ENCODE measurements at places on chromosomes 13 and 19.

DNA sequence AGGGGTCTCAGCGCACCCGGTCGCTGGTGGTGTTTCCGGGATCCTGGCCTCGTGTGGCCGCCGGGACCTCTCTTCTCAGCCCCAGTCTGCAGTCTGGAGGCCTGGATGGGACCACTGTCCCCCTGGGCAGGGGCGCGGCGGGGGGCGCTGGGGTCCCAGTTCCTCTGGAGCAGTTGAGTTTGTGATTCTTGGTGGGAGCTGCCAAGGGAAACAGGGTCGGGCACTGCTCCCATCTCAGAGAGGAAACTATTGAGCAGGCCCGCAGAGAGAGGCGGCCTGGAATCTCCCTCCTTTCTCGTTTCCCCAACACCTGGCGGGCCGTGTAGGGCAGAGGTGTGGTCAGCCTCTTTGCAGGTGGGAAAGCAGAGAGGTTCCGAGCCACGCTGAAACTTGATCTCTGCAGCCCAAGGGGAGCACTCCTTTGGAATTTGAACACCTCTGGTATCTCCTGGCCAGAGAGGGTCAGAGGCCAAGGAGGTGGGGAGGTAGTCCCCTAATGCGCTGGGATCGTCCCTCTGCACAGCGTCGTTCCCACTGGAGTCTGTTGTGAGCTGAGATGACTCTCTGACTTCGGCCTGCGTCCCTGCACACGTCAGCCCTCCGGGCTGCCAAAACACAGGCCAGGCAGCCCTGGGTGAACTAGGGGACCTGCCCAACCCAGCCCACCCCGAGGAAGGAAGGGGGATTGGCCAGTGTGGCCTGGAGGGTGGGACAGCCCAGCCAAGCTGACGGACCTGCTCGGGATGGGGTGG, 741 bp downstream of the PLEKHF1 start:
- no peak for DNase-seq

GRCh38 chr19:52140032-52140710, 433 bp upstream of the ZNF616 start:
- no peak for DNase-seq

GRCh38 chr19:41861846-41862245, 1.8 kb downstream of the RPS19 start:
- DNase-seq = no peak

- DNase-seq = peak; percentile 85
Measured at GRCh38 chr13:52459668-52460067, 4.4 kb downstream of the CKAP2 start.

DNA sequence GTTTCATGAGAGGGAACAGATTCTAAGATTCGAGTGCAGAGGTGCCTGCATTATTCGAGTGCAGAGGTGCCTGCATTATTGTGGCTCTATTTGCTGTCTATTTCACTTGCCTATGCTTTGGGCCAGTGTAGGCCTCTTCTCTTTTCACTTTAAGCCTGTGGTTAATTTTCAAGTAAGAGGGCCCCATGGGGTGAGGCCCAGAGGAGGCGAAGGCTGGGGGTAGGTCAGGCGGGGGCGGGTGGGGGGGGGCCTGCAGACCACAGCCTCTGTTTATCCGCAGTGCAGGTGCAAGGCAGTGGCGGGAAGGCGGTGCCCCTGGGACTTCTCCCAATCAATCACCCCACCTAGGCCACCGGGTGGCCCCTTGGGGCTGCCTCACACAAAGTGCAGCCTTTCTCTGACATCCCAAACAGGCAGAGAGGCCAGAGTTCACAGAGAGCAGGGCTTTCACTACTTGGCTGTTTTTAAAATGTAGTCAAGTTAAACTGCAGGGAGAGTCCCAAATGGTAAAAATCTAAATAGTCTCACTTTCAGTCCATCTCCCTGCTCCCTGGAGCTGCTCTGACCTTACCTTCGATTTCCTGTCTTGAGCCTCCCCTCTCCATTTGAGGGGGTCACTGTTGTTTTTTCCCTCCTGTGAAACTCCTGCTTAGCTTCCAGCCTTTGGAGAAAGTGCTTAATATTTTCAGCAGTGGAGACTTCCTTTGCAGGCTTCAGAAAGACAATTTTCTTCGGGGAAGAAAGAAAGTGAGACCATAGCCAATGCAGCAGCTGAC, 249.0 kb downstream of the DLEU7 start:
- DNase-seq = no peak

- DNase-seq = no peak
Measured at GRCh38 chr19:5977222-5977784, 637 bp downstream of the RANBP3 start.

DNA sequence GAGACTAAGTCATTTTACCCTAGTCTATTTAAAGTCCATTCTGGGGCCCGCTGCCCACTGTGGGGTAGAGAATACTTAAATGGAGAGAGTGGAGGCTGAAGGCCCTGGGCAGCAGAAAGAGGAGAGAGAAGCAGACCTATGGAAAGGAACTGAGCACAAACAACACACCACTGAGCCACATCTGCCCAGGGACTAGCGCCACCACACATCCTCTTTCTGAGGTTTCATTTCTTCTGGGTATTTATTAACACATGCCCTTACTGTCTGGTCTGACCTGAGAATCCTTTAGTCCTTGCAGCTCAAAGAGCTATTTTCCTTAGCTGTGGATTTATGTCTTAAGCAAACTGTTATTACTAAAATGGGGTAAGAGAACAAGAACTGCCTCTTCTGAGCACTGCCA, 154.0 kb downstream of the NALCN start:
- DNase-seq = no peak

DNA sequence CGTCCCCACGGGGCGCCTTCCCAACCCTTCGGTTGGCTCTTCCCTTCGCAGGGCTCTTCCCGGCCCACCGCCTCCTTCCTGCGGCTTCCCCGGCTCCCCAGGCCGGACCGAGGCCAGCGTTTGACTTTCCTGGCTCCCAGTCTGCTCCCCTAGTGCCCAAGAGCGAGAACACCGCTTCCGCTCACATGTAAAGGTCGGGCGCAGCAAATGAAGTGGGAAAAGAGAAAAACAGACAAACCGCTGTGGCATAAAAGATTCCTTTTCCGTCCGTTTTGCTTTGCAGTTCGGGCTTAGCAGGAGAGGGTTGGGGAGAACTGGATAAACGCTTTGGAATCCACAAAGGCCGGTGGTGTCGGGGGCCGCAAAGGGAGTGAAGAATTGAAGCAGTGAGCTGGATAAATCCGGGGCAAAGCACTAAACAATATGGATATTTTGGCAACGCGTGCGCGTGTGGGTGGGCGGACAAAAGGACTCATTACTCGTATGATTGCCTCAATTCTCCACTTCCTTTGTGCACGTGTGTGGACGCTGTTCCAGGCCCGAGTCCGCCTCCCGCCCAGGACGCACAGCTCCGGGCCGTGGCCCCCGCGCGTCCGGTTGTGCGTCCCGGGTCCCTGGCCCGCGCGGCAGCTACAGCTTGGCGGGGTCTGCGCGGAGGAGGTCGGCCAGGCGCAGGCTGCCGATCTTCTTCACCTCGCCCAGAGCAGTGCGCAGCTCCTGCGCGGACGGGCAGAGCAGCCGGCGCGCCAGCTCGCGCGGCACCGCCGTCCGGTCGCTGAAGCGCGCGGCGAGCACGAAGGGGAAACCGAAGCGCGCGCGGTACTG, 8.6 kb upstream of the CDX2 start:
- DNase-seq = no peak

DNA sequence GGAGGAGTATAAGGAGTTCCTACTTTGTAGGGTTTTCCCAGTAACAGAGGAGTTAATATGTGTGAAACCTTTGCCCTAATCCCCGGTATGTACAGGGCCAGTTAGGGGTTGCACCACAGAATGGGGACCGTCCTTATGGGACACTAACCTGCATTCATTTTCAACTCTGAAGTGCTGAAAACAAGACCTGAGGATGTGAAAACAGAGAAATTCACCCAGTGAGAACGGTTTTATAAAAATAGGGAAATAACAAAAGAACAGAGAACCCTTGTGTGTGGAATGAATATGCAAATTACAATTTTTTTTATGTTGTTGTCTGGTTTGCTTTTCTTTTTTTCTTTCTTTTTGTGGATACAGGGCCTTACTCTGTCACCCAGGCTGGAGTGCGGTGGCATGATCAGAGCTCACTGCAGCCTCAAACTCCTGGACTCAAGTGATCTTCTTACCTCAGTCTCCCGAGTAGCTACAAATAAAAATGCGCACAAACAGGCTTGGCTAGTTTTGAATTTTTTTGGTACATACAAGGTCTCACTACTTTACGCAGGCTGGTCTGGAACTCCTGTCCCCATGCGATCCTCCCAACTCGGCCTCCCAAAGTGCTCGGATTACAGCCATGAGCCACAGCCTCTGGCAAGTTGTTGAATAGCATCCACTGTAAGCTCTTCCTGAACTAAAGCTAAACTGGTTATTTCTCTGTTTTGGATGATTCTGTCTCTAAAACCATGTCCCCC, 10.6 kb downstream of the CLC start:
- DNase-seq = no peak

DNA sequence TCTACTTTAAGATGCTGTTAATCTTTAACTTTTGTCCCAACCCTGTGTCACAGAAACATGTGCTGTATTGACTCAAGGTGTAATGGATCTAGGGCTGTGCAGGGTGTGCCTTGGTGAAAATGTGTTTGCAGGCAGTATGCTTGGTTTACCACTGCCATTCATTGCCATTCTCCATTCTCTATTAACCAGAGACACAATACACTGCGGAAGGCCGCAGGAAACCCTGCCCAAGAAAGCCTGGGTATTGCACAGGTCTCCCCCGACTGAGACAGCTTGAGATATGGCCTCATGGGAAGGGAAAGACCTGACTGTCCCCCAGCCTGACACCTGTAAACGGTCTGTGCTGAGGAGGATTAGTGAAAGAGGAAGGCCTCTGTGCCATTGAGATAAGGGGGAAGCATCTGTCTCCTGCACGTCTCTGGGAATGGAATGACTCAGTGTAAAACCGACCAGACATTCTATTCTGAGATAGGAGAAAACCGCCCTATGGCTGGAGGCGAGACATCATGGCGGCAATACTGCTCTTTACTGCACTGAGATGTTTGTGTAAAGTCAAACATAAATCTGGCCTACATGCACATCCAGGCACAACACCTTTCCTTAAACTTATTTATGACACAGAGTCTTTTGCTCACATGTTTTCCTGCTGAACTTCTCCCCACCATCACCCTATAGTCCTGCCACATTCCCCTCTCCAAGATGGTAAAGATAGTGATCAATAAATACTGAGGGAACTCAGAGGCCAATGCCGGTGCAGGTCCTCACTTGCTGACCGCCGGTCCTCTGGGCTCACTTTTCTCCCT, 13.1 kb upstream of the ZNF888 start:
- DNase-seq = no peak

- no peak for DNase-seq
Measured at GRCh38 chr19:36605877-36606478, 865 bp downstream of the ZNF382 start.

GRCh38 chr13:102462570-102462969, 60.7 kb upstream of the FGF14 start:
- no peak for DNase-seq

- DNase-seq = no peak
Measured at GRCh38 chr13:42276683-42277082, 4.7 kb downstream of the AKAP11 start.

DNA sequence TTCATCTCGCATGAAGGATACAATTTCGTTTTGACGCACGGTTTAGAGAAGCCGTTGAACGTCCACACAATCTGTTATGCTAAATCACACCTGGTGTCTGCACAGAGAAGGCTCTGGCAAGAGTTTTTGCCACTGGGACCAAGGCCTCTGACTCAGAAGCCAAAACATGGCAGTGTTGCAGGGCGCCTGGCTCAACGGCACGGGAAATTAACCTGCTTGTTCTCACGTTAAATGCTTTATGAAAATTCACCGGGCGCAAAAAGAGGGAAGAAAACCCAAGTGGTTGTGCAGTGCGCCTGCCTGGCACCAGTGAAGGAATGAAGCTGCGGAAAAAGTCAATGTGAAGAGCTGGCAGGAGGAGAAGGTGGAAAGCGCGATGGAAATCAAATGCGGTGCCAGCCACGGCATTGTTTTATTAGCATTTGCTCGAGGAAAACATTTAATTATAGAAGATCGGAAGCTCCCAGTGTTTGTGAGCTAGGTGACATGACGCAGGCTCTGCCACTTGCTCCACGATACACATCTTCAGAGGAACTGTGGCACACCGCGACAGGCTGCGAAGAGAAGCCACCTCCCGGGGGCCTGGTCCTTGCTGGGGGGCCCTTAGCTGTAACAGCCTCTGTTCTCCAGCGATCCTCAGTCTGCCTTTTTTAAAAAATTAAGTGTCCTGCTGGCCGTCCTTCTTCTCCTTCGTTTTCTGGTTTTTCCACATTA, 126.2 kb downstream of the ZIC5 start:
- DNase-seq = no peak

GRCh38 chr19:38417544-38418506, 8.2 kb downstream of the RASGRP4 start:
- peak; percentile 32 for DNase-seq

DNA sequence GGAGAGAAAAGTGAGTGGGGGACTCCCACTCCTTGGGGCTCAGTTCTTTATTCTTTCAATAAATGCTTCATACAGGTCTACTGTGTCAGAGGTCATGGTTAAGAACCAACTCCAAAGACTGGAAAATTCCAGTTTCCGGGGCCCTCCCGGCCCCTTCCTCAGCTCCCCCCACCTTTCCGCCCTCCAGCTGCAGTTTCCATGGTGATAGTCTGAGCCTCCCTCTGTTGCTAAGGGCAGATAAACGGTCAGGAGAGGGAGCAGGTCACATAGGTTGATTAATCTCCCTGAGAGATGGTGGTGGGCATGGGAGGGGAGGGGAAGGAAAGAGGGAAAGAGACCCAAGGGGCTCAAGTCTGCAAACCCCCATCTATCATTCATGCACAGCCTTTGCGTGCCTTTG, 131.5 kb upstream of the USP29 start:
- no peak for DNase-seq
